ENCODE measurements at places on chromosomes 4 and X. TPM values are rescaled to one million over a fixed set of nuclear protein-coding genes. Genes with fewer than 3 reads are reported as not detected.

GRCh38 chr4:145618932-145619638 lies at the start of gene MMAA:
TSS of gene MMAA (plus strand) at chr4:145619385. CDS start at chr4:145639140, 19,755 bp downstream.
- H3K27ac ChIP-seq = no peak within 1 kb of the TSS
- peak within 1 kb of the TSS; percentile 84 for H3K4me3 ChIP-seq
- no peaks in the 10 kb centered on the region for H3K27me3 ChIP-seq
- H3K4me1 ChIP-seq = peaks cover 10% of the 10 kb centered on the region

DNA sequence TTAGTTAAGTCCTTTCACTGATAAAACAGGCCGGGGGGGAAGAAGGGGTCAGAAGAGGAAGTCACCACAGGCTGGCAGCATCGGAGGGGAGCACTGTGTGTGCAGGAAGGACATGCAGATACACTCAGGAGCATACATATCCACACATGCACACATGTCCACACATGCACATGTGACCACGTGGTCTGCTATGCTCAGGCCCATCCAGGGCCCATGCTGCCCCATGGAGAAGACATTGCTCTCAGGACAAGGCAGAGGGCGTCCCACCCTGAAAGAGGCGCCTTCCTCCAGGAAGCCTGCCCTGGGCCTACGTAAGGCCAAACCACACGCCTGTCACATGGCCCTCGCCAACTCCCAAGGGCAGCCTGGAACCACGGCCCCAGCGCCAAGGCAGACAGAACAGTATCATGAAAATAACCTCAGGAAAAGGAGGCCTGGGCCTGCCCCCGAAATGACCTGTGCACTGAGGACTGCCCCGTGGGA lies 15.8 kb downstream of the WDR1 start:
- H3K36me3 ChIP-seq = no peaks in the 10 kb centered on the region
- H3K27ac ChIP-seq = no peak overlapping the region
- H3K4me1 ChIP-seq = peaks cover 50% of the 10 kb centered on the region
- DNase-seq = no peak
- H3K27me3 ChIP-seq = no peaks in the 10 kb centered on the region

GRCh38 chr4:10123227-10124101 lies 6.9 kb upstream of the WDR1 start:
- no peaks in the 10 kb centered on the region for H3K36me3 ChIP-seq
- H3K27ac ChIP-seq = no peak overlapping the region
- DNase-seq = peak; percentile 67
- H3K27me3 ChIP-seq = no peaks in the 10 kb centered on the region
- H3K4me3 ChIP-seq = no peak overlapping the region

The MRPL1 gene
- total RNA-seq = 48.5 TPM

GRCh38 chr4:30182786-30183185 lies 537.4 kb upstream of the PCDH7 start:
- DNase-seq = no peak
- no peaks in the 10 kb centered on the region for H3K4me1 ChIP-seq
- no peak overlapping the region for H3K27ac ChIP-seq
- H3K4me3 ChIP-seq = no peak overlapping the region
- H3K27me3 ChIP-seq = no peaks in the 10 kb centered on the region
- no peaks in the 10 kb centered on the region for H3K36me3 ChIP-seq

GRCh38 chr4:137644201-137644600 lies 111.9 kb upstream of the PCDH18 start:
- H3K36me3 ChIP-seq = no peaks in the 10 kb centered on the region
- H3K4me1 ChIP-seq = peaks cover 9% of the 10 kb centered on the region
- no peak overlapping the region for H3K4me3 ChIP-seq

The CNKSR2 gene
- 54.5 TPM for total RNA-seq

DNA sequence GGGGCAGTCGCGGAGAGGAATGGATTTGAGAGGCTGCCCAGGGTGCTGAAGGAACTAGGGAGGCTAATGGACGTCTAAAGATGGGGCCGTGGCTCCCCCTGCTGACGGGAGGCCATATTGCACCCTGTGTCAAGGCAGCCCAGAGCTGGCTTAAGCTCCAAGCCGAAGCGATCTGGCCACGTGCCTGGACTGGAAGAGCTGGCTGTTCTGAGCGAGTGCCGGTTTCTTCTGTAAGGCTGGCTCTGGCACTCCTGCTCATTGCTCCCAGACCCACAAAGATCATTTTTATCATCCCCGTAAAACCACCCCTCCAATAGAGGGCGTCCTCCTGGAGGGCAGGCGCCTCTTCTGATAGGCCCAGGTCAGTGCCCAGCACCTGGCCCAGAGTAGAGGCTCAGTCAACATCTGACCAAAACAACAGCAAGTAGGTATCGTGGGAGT lies 5.6 kb downstream of the PNCK start:
- H3K27me3 ChIP-seq = peaks cover 13% of the 10 kb centered on the region
- H3K4me3 ChIP-seq = peak overlapping the region; percentile 26
- peak; percentile 82 for DNase-seq
- H3K36me3 ChIP-seq = no peaks in the 10 kb centered on the region
- no peak overlapping the region for H3K27ac ChIP-seq
- H3K4me1 ChIP-seq = no peaks in the 10 kb centered on the region

DNA sequence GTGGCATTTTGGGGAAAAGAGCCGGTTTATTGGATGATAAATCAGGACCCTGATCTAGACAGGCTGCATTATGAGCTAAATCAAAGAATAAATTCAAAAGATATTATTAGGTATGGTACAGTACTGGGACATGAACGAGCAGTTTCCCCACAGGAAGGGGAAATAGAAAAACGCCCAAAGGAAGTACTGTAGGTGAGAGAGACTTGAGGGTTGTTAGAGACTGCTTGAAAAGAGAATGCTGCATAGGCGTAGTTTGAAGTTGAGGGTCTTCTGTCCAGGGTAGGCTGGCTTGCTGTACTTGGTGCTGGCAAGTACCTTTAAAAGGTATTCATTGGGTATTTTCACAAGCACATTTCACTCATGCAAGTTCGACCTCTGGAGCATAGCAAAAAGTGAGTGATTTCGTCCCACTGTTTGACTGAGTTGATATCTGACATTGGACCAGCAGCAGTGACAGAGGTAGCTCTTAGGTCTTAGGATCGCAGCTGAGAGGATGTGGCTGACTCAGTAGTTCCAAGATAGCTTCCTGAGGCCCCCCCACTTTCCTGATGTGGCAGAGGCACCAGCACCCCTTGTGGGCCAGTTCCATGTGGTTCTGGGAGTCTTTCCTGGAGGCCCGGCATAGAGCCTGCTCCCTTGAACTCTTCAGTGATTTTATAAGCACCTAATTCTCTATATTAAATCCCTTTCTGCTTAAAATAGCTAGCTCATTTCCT lies 64.3 kb downstream of the TMEM131L start:
- no peak overlapping the region for H3K4me3 ChIP-seq
- no peaks in the 10 kb centered on the region for H3K36me3 ChIP-seq
- no peak for DNase-seq

DNA sequence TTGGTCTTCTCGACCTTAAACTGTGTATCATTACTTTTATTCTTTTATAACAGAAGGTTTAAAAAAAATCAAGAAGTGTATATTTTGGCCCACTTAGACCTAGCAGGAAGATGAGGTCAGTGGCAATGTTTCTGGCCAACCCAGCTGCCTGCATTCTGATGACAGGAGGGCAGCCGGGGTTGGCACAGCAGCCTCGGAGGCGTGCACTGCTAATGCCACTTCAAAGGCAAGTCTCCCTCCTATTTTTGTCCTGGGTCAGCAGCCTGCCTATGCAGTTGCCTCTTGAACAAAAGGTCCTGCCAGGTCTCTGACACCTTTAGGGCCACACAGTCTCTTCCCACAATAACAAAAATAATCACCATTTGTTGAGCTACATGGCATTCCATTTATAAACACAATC lies 89.4 kb upstream of the MYOZ2 start:
- H3K27me3 ChIP-seq = no peaks in the 10 kb centered on the region
- H3K27ac ChIP-seq = no peak overlapping the region
- no peaks in the 10 kb centered on the region for H3K36me3 ChIP-seq
- no peak overlapping the region for H3K4me3 ChIP-seq
- peaks cover 1% of the 10 kb centered on the region for H3K4me1 ChIP-seq
- DNase-seq = no peak

DNA sequence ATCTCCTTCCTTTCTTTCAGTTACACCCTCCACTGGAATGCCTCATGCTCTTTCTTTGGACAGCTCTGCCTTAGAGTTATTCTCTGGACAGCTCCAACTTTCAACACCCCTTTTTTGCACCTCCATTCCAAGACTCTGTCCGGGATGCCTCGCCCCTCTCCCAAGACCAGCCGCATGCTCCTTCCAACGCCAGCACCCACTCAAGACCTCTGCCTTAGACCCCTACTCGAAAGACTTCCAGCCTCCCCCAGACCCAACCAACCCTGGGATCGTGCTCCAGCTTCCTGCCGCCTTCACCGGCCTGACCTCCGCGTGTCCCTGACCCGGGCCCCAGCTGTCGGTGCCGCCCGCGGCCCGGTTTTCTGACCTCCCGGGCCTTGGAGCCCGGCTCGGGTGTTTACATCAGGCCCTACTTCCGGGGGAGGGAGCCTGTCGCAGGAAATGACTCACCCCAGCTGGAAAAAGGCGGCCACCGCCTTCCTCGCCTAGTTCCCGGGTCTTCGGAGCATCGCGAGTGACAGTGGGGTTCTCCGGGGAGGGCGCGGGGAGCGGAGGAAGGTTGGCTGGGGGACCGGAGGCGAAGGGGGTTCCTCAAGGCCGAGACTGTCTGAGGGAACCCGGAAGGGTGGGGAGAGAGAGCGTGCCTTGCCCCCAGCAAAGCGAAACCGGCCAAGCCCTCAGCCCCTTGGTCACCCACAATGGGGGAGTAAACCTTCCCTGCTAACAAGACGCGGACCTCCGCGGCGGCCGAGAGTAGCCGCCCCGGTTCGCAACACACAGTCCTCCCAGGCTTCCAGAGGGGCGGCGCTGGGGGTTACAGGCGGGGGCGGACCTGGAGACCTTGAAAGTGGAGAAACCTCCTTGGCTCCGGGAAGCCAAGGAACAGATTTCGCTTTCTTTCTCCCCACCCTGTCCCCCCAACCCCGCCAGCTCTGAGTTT lies at the start of gene WDR45:
Gene WDR45, minus strand, starts transcription at position 399 of the 940 bp plus-strand sequence. CDS start 1,792 bp downstream, outside the sequence.
- peak; percentile 65 for DNase-seq
- no peaks in the 10 kb centered on the region for H3K4me1 ChIP-seq
- H3K36me3 ChIP-seq = no peaks in the 10 kb centered on the region
- peak within 1 kb of the TSS; percentile 67 for H3K27ac ChIP-seq
- peak within 1 kb of the TSS; percentile 58 for H3K4me3 ChIP-seq

DNA sequence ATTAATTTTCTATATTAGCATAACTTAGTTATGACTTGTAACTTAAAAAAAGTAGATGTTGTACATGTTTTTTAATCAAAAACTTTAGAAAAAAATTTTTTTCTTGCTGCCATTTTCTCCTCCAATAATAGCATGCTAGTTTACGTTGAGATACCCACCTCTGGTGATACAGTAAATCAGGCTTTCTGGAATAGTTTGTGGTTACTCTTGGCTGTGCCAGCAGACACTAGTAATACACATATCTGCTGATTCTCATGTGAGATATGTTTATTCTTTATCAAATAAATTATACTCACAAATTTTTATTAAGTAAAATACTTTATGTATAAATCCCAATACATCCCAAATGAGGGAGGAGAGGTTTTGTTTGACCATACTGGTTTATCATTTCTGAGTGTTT lies 117.3 kb downstream of the KLHL8 start:
- no peak overlapping the region for H3K4me3 ChIP-seq
- no peaks in the 10 kb centered on the region for H3K27me3 ChIP-seq
- peaks cover 20% of the 10 kb centered on the region for H3K4me1 ChIP-seq
- DNase-seq = no peak

GRCh38 chrX:150599226-150599625 lies 30.8 kb downstream of the MTM1 start:
- no peak overlapping the region for H3K4me3 ChIP-seq
- no peaks in the 10 kb centered on the region for H3K36me3 ChIP-seq
- DNase-seq = no peak

GRCh38 chrX:26558719-26559386 lies 342.9 kb downstream of the MAGEB5 start:
- no peak overlapping the region for H3K27ac ChIP-seq
- H3K4me1 ChIP-seq = no peaks in the 10 kb centered on the region
- no peaks in the 10 kb centered on the region for H3K27me3 ChIP-seq
- no peak overlapping the region for H3K4me3 ChIP-seq
- no peak for DNase-seq
- H3K36me3 ChIP-seq = no peaks in the 10 kb centered on the region

The OSTC gene
- 213 TPM for total RNA-seq

The ETNPPL gene
- 0.19 TPM for total RNA-seq

The PHF8 gene
- 25.0 TPM for total RNA-seq

GRCh38 chr4:142883040-142883832 lies 37.1 kb upstream of the INPP4B start:
- no peaks in the 10 kb centered on the region for H3K36me3 ChIP-seq
- no peak overlapping the region for H3K27ac ChIP-seq
- no peaks in the 10 kb centered on the region for H3K4me1 ChIP-seq
- H3K4me3 ChIP-seq = no peak overlapping the region

- no peaks in the 10 kb centered on the region for H3K4me1 ChIP-seq
- H3K36me3 ChIP-seq = no peaks in the 10 kb centered on the region
- no peaks in the 10 kb centered on the region for H3K27me3 ChIP-seq
- no peak overlapping the region for H3K27ac ChIP-seq
- H3K4me3 ChIP-seq = no peak overlapping the region
Observed at GRCh38 chrX:54076903-54077302, 32.6 kb upstream of the PHF8 start.

The CLDN34 gene
- not detected for total RNA-seq

GRCh38 chrX:101658661-101659491 lies 774 bp downstream of the ARMCX2 start:
- H3K4me1 ChIP-seq = no peaks in the 10 kb centered on the region
- no peaks in the 10 kb centered on the region for H3K27me3 ChIP-seq
- H3K36me3 ChIP-seq = no peaks in the 10 kb centered on the region
- H3K4me3 ChIP-seq = peak overlapping the region; percentile 73

DNA sequence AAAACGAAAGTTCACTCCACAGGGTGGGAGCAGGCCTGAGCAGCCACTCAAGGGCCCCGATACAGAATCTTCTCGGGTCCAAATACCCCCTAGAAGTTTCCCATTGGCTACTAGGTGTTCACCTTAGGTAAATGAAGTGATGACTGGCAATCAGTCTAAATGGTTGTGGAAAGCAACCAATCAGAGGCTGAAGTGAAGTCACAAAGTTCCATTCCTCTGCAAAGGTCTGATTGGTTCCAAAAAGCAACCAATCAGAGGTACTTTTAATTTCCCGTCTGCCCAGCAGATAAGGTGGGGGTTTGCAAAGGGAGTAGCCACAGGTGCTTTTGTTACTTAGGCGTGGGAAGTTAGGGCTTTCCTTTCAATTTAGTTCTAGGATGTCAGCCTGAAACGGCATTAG lies 58.2 kb upstream of the NKAP start:
- peaks cover 96% of the 10 kb centered on the region for H3K27me3 ChIP-seq
- no peak overlapping the region for H3K27ac ChIP-seq
- H3K4me1 ChIP-seq = no peaks in the 10 kb centered on the region
- no peak overlapping the region for H3K4me3 ChIP-seq

The DUSP21 gene
- total RNA-seq = not detected

DNA sequence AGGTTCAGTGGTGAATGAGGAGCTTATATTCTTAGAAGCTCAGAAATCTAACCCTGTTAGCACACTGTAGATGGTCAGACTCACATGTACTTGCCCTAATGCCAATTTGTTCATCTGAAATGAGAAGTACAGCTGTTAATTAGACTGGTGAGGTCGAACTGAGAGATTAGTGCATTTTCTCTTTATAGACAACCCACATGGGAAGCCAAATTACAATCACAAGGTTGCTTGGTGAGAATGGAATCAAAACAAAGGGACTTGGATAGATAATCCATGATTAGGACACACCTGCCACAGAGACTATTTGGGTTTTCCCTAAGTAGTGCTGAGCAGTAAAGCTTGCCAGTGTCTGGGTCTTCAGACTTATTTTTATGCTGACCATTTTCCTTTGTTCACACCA lies 88.3 kb downstream of the POLA1 start:
- peaks cover 9% of the 10 kb centered on the region for H3K4me1 ChIP-seq
- peaks cover 4% of the 10 kb centered on the region for H3K36me3 ChIP-seq
- DNase-seq = peak; percentile 20
- no peaks in the 10 kb centered on the region for H3K27me3 ChIP-seq

- H3K27ac ChIP-seq = no peak overlapping the region
- H3K4me3 ChIP-seq = no peak overlapping the region
- H3K27me3 ChIP-seq = no peaks in the 10 kb centered on the region
- DNase-seq = no peak
- no peaks in the 10 kb centered on the region for H3K4me1 ChIP-seq
- no peaks in the 10 kb centered on the region for H3K36me3 ChIP-seq
Observed at GRCh38 chr4:114136069-114136468, 156.6 kb upstream of the ARSJ start.
